ENCODE measurements at places on chromosomes 16 and 17. TPM values are rescaled to one million over a fixed set of nuclear protein-coding genes. Genes with fewer than 3 reads are reported as not detected.

DNA sequence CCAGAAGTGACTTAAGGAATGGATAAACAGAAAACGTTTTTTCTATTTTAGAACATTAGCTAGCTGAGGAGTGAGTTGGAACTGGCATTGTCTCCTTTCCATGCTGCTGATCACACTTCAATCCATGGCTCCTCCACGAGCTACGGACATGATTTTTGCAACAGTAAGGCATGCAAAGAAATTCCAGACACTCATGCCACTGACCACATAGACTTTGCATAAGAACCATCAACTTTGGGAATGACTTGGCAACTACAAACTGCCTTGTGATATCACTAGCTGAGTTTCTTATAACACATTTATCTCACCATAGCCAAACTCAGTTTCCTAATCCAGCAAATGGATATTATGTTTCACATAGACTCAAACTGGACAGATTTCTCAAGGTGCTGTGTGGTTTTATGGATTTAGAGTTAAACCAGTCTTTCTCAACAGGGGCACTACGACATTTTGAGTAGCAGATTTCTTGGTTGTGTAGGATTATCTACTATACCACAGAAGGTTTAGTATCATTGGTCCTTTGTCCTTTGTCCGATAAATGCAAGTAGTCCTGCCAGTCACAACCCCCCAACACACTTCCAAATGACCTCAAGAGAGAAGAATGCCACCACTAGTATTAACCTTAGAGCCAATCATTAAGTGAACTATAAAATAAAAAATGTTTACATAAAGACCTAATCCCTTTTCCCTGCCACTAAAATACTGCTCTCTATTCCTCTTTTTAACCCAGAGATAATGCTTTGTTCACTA, 48.3 kb upstream of the C17orf78 start:
- no peak for DNase-seq

DNA sequence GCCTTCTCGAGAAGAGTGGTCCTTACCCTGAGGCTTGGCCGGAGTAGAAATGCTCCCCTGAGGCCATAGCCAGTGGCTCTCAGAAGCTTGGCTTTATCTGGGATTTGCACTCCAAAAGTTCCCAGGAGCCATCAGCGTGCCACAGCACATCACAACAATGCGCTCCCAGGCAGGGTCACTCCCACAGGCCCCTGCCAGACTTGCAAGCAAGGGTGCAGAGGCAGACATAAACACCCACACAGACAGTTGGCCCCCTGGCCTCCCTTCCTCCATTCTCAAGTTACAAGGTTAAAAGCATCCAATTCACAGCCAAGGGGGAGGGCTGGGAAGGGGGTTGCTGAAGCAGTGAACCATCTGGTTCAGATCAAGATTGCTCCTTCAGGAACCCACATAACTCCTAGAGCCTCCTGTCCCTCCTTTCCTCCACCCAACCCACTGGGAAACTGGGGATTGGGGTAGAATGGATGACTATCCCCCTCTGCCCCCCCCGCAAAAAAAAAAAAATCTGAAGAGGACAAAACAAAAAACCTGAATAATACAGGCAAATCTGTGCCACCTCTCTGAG, 1.8 kb downstream of the ST3GAL2 start:
- peak; percentile 74 for DNase-seq

DNA sequence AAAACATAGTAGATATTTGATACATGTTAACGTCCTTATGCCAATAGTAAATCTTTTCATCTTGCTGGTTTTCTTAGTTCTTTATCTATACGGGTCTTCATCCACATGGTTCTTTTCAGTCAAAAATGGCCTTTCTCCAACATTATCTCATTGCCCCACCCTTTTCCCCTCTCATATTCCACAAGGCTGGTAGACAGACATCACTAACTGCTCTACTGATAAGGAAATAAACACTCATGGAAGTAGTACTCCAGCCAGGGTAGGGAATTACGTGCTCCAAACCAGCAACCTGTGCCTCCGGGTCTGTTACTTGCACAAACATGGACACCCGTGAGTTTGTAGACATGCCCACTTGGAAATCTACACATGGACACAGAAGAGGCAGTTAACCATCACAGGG, 141.4 kb downstream of the XYLT1 start:
- no peak for DNase-seq

- DNase-seq, result peak; percentile 80
Observed at GRCh38 chr17:74493331-74493833, 26.9 kb downstream of the CD300A start.

Gene NACA2
- 13.9 TPM for total RNA-seq

All from testis (tissue), 5 donors.